ENCODE measurements at places on chromosomes 11 and 22. TPM values are rescaled to one million over a fixed set of nuclear protein-coding genes. Genes with fewer than 3 reads are reported as not detected.

Gene APOBEC3G
- total RNA-seq: 3.6 TPM

GRCh38 chr22:38942702-38943101 lies 14.7 kb upstream of the APOBEC3A start:
- no peak for DNase-seq

Gene C11orf91
- total RNA-seq: 0.41 TPM

Gene PRR33
- total RNA-seq: not detected

- DNase-seq: no peak
Measured at GRCh38 chr22:17267661-17268330, 48.6 kb upstream of the ADA2 start.

Gene SCARF2
- 0.14 TPM for total RNA-seq

DNA sequence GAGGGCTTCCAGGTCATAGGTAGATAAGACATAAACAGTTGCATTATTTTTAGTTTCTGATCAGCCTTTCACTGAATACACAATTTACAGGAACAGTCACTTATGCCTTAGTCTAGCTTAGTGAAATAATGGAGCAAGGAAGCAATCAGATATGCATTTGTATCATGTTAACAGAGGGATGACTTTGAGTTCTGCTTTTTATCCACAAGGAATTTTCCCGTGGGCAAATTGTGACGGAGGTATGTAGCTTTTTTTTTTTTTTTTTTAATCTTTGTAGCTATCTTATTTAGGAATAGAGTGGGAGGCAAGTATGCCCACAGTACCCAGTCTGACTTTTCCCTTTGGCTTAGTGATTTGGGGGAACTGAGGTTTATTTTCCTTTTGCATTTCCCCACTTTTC lies 3.4 kb upstream of the NLRP10 start:
- DNase-seq: no peak

Gene CACNA1I
- not detected for total RNA-seq

DNA sequence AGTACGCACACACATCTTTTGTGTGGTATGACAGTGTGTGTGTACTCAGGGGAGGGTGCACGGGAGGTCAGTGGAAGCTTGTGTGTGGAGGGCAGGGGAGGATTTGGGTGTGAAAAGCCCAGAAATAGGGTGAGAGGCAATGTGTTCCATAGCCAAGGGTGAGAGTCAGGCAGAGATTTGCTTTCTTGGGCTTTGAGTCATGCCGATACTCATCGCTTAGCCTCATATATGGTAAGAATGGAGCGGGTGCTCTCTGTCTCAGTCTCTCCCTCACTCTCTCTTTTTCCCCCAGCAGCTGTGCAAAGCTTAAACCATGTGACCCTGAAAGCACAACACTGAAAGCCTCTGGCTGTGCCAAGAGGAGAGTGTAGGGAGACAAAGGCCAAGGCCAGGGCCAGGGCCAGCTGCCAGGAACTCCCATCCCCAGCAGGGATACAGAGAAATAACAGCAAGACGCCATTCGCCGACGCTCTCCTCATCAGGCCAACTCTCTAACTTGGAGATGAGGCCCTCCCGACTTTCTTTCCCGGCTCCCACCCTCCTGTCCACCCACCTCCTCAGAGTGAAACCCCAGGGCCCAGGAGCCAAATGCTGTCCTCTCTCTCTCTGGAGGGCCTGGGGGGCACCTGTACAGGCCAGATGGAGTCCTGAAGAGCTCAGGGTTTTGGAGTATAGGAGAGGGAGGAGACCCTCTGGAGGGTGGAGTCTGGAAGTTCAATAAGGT lies 20.3 kb upstream of the MICAL3 start:
- no peak for DNase-seq

- no peak for DNase-seq
Measured at GRCh38 chr11:15233371-15234165, 118.8 kb downstream of the INSC start.

DNA sequence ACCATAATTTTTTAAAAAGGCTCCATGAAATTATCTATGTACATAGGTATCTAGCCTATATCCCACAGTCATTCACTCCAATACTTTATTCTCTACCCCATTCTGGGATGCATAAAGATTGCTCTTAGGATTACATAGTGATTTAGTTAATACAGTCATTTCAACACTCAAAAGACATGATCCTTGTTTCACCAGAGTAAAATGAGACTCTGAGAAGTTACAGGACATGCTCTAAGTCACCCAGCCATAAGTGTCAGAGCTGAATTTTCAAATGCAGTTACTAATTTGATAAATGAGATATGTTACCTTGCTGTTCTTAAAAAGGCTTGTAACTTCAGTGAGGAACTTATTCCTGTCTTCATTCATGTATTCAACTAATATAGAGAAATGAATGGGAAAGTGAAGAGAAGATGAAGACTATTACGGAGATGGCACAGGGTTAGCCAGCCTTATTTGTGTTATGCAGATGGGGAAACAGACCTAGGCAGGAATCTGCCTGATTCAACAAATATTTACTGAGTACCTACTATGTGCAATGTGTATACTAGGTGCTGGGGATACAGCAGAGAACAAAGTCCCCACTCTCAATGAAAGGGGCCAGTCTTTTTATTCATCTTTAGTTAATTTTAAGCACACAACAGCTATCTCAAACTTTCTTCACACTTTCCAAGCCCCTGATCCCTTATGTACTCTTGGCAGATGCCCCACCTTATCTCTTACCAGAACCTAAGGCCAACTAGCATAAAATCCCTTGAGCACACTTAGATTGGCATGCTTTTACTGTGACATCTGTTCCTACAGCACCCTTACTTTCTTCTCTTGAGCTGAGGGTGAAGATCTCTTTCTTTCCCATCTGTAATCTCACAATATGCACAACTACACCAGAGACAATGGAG lies 21.6 kb downstream of the MAPK1 start:
- no peak for DNase-seq

Gene ZNF214
- 2.1 TPM for total RNA-seq

Gene MPST
- 57.5 TPM for total RNA-seq

Gene RTCB
- total RNA-seq: 107 TPM

Gene SAA2
- total RNA-seq: not detected

Gene UBASH3B
- 21.8 TPM for total RNA-seq

Gene IL10RA
- total RNA-seq: not detected

GRCh38 chr22:35606916-35607315 lies 10.2 kb downstream of the MB start:
- DNase-seq: no peak

- DNase-seq: no peak
Measured at GRCh38 chr11:27841023-27841422, 140.8 kb upstream of the BDNF start.

Gene KCNJ11
- not detected for total RNA-seq

Gene CSNK2A3
- 1.7 TPM for total RNA-seq

Gene MS4A12
- not detected for total RNA-seq

GRCh38 chr11:34565417-34566207 lies 52.0 kb upstream of the ELF5 start:
- no peak for DNase-seq

DNA sequence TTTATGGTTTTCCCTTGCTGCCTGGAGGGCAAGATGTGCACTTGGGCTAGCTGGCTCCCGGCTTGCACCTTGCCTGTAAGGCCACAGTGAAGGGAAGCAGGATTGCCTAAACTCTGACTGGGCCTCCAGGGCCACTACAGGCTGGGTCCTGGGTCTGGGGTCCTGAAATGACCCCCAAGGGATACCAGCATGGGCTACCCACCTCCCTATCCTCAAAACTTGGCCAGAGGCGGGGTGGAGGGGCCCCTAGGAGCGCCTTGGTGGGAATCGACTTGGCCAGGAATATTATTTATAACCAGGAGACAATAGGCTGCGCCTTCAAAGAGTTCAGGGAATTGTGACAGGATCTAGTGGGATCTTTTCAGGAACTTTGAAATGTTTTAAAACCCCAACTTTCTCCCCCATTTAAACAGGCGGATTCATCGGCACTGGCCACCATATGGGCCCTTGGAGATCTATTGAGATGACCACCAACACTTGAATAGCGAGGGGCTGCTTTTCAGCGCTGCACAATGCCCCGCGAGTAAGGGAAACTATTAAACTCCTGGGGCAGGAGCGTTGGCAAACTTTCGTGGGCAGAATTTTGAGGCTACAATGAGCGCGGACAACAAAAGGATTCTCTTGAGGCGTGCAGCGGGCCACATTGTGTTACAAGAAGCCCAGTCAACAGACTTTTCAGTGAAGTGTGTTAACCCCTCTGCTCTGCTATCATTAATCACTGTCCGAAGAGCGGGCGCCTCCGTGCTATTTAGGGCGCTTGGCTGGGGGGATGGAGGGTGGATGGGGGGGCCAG lies 15.2 kb downstream of the PAX6 start:
- DNase-seq: no peak

Gene COMT
- 143 TPM for total RNA-seq

GRCh38 chr11:27485930-27486773 lies 13.6 kb upstream of the LGR4 start:
- no peak for DNase-seq

GRCh38 chr22:39312410-39312809 lies 7.0 kb downstream of the RPL3 start:
- DNase-seq: no peak

DNA sequence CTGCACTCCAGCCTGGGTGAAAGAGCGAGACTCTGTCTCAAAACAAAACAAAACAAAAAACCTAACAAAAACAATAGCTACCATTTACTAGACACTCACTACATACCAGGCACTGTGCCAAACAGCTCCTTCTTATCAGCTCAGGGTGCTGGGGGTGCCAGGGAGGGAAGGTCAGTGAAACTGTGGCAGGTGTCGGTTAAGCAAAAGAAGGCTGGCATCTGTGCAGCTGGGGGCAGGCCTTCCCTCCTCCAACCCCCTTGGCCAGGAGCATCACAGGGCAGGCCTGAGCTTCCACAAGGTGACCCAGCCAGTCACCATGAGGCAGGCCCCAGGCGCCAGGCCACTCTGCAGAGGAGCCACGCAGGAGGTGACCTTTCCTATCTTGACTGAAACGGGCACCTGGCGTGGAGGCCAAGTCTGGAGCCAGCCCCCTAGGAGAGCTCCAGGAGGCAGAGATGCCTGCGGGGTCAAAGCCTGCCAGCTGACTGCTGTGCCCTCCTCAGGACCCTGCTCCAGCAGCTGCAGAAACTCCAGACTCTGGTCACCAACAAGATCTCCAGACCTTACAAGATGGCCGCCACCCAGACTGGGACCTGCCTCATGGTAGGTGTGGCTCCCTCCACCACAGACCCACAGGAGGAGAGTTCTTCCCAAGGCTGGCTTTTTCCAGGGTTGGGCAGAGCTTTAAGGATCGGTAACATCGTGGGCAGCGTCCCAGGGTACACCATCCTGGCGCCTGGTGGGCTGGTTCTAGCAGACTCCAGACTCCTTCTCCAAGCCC lies 31.3 kb upstream of the DGKZ start:
- no peak for DNase-seq

GRCh38 chr22:43434275-43434927 lies 22.6 kb downstream of the MPPED1 start:
- DNase-seq: no peak

GRCh38 chr11:105613183-105613582 lies 3.3 kb downstream of the GRIA4 start:
- no peak for DNase-seq

- DNase-seq: no peak
Measured at GRCh38 chr11:34632105-34632791, 11.4 kb downstream of the EHF start.

Gene DSCAML1
- total RNA-seq: not detected

Gene SUSD2
- total RNA-seq: 0.03 TPM

GRCh38 chr22:44406341-44407170 lies 91.5 kb downstream of the RTL6 start:
- DNase-seq: peak; percentile 80

- DNase-seq: no peak
Measured at GRCh38 chr11:131579932-131580387, 209.5 kb downstream of the NTM start.

DNA sequence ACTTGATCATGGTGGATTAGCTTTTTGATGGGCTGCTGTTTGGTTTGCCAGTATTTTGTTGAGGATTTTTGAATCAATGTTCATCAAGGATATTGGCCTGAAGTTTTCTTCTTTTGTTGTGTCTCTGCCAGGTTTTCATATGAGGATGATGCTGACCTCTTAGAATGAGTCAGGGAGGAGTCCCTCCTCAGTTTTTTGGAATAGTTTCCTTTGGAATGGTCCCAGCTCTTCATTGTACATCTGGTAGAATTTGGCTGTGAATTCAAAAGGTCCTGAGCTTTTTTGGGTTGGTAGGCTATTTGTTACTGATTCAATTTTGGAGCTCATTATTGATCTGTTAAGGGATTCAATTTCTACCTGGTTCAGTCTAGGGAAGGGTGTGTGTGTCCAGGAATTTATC lies 78.1 kb downstream of the CTSC start:
- DNase-seq: no peak

DNA sequence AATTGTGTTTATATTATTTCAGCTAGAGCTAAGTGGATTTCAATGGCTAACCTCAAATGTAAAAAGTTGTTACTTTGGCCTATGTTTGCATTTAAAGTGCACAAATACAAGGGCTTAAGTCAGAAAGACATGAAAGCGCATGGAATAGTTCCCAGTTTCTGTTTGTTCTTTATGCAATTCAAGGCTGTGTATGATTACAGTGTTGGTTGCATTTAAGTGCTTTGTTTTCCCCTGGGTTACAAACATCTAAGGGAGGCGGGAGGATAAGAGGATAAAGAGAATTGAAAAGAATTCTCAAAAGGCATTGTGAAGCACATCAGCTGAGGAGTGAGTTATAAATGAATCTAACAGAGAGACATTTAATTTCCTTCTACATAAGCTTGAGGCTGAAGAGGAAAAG lies 453.4 kb downstream of the NTM start:
- DNase-seq: no peak

Gene EFEMP2
- total RNA-seq: 16.4 TPM

Gene VPREB1
- total RNA-seq: not detected

DNA sequence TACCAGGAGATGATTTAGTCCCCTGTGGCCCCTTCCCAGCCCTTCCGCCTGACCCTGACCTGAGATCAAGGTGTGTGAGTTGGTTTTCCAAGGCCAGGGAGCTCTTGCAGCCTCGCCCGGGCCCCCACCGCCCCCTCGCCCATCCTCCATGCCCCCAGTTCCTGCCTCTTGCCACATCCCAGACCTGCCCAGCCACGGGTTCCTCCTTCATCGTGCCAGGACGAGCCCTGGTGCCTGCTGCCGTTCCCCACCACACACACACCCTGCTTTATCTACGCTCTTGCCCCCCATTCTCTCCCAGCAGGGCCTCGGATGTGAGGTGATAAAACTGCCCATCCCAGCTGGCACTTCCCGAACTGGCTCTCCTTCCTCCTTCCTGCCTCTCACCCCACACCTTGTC lies 1.4 kb upstream of the LIF start:
- no peak for DNase-seq

DNA sequence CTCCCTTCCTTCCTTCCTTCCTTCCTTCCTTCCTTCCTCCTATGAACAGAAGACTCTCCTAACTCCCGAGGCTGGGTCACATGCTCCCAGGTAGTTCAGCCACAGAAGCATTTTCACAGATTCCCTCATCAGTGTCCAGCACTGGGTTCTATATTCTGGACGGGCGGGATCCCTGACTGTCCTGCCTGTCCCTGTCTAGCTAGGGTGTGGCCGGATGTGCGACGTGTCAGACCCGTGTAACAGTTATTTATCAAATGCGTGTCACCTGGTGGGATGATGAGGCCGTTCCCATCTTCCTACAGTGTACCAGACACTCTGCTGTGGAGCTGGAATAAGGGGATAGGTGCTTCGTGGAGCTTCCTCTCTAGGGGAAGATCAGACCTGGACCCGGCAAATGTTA lies 901.0 kb downstream of the BRD1 start:
- DNase-seq: no peak

Gene INS
- total RNA-seq: not detected

Gene OR10D3
- not detected for total RNA-seq
